ENCODE measurements at places on chromosomes 16 and 17.

DNA sequence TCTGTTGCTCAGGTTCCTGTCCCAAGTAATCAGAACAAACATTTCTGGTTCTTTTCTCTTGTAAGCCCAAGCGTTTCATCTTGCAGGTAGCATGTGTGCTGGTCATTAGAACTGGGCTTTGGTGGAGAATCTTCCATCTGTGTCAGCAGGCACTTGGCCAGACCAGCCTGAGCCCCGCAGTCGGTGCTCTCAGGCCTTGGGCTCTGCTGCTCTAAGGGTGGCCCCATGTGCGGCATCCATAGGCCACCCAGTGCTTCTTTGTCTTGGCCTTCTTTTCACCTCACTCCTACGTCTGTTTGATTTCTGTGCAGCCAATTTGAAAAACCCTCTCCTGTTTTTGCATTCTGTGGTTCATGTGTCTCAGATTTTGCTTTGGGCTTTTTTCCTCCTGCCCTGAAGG lies 51.6 kb downstream of the PLD6 start:
- no peak for DNase-seq

GRCh38 chr17:38705803-38706504 lies 881 bp downstream of the MLLT6 start:
- no peak for DNase-seq

GRCh38 chr16:66605177-66605978 lies 874 bp downstream of the CMTM3 start:
- peak; percentile 21 for DNase-seq

- no peak for DNase-seq
Observed at GRCh38 chr17:65809366-65809765, 247.9 kb upstream of the AXIN2 start.

DNA sequence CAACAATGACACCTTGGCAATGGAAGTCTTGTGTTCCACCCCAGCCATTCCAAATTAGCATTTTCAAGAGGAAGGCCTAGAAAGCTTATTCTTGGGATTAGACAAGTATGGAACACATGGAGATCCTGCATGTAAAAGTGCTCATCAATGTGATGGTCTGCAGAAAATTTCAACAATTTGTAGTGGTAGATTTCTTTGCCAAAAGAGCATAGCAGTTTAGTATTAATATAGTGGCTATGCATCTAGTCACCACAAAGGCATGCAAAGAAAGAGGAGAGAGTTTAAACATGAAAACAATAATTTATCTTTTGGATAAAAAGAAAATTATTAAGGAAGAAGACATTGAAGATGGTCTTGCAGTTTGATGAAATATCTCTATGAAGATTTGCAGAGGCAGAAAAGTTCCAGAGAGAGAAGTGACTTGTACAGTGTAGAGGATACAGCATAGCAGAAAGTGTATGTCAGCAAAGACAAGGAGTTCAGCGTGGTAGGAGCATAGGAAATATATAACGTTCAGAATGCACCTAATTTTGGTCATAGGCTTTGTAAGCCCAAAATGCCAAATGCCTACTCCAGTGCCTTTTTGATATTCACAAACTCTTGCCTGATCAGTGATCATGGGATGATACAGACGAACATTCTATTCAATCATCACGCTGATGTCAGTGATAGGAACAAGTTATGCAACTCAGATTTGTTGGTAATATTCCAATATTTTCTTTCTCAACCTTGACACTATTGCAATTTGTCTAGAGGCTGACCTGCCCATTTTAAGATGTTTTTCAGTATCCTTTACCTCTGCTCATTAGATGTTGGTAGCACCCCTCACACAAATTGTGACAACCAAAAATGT lies 727.9 kb upstream of the SOX9 start:
- DNase-seq, result no peak

- DNase-seq, result no peak
Observed at GRCh38 chr17:20263595-20263994, 203.7 kb downstream of the LGALS9B start.

- DNase-seq, result no peak
Observed at GRCh38 chr17:30565073-30565935, 88.1 kb downstream of the GOSR1 start.

GRCh38 chr17:16425202-16425601 lies 9.8 kb downstream of the TRPV2 start:
- DNase-seq, result no peak

DNA sequence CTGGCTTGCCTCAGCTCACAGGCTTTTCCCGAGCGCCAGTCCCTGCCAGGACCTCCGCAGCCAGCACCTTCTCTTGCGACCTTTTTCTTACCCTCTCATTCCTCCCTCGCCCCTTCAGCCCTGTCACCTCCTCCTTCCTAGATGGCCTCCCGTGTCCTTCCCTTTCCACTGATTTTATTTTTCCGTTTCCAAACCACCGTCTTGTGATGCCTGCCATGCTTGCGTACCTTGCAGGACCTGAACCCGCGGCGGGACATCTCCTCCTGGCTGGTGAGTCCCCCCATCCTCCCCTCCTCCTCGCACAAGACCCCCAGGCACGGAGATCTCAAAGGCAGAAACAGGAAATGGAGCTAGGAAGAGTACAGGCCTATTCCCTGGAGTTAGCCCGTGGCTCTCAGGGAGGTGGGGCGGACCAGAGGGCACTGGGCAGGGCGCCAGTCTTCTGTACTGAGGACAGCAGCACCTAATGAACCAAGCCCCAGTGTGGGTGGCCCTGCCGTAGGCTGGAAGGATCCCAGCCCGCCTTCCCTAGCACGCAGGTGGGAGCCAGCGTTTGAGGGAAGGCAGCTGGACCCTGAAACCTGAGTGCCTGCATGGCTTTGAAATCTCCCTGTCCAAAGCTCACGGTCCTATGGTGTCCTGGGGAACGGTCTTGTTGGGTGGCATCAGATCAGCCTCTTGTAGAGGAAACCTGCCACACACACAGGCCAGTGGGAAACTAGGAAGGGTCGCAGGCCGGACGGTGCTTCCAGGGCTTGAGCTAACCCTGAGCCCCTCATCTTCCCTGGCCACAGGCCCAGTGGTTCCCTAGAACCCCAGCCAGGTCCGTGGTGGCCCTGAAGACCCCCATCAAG lies 612 bp downstream of the CISD3 start:
- no peak for DNase-seq

DNA sequence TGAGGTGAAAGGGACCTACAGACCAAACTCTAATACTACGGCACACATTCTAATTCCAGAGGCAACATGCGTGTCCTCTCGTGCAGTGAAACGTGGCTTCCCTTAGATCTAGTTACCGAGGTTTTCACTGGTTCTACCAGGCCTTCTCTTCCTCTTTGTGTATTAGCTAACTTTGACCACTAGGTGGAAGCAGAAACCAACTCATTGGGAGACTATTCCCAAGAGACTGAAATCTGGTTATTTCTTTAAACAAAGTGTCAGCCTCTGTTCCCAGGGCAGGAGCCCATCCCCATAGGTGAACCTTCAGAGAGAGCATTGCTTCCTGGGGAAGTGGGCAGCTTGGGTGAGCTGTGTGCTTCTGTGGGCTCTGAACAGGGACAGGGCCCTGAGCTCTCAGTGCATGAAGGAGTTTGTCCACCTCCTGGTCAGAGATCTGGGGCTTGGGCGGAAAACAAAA lies 19.7 kb upstream of the RCVRN start:
- no peak for DNase-seq

DNA sequence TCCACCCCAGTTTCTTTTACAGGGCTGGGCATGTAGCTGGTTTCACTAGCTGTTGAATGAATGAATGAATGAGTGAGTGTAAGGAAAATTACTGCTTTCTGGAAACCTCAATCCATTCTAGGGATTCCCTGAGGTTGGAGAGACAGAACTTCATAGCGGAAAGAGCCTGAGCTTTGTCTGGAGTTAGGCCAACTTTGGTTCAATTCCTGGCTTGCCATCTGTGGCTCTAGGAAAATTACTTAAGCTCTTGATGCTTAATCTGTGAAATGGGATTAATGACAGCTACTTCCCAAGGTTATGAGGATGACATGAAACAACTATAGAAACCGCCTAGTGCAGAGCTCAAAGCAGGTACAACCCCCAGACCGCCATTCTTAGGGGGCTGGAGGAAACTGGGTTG lies 76.3 kb upstream of the AXIN2 start:
- no peak for DNase-seq

DNA sequence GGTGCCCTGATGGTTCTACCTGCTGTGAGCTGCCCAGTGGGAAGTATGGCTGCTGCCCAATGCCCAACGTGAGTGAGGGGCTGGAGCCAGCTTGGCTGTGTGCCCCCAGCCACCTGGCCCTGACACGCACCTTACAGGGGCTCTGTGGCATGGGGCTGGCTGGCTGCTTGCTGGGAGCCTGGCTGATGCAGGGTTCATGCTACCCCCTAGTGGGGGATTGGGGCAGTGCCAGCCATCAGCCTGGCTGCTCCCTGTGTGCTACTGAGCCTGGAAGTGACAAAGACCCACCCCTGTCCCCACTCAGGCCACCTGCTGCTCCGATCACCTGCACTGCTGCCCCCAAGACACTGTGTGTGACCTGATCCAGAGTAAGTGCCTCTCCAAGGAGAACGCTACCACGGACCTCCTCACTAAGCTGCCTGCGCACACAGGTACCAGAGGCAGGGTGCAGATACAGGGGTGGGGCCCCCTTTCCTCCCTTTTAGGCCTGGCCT lies 5.7 kb downstream of the GRN start:
- no peak for DNase-seq

DNA sequence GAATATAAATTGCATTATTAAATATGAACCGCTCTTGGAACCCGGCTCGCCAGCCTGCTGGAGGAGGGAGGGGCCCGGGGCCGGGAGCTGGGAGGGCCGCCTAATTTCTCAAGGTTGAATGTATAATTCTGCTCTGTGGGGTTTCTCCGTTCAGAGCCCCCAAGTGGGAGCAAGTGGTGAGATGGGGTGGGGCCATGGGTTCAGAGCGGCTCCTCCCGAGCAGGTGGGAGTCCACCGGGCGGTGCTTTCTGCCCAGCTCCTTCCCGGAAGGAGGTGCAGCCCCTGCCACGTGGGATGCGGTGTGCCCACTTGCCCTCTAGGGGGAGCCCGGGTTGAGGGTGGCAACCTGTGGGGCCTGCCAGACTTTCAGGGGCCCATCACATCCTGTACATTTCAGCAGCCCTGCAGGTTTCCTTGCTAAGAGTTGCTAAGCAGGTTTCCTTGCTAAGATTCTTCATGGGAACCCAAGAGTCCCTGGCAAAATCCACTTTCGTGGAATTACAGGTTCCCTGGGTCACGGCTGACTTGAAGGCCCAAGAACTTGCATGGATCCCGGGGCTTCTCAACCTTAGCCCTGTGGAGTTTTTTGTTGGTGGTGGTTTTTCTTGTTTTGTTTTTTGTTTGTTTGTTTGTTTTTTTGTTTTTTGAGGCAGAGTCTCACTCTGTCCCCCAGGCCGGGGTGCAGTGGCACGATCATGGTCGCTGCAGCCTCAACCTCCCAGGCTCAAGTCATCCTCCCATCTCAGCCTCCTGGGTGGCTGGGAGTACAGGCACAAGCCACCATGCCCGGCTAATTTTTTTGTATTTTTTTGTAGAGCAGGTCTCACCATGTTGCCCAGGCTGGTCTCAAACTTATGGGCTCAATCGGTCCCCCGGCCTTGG lies 196.7 kb upstream of the GSE1 start:
- peak; percentile 11 for DNase-seq

Measured in T-helper 22 cell (primary cell).